ENCODE measurements at places on chromosomes 5 and 9. TPM values are rescaled to one million over a fixed set of nuclear protein-coding genes. Genes with fewer than 3 reads are reported as not detected.

The SLC6A7 gene
- 0.39 TPM for polyA plus RNA-seq

The BARHL1 gene
- not detected for polyA plus RNA-seq

The KCNIP1 gene
- polyA plus RNA-seq, result 0.88 TPM

GRCh38 chr5:73370640-73371583 lies 77.7 kb downstream of the FOXD1 start:
- DNase-seq, result peak; percentile 30

DNA sequence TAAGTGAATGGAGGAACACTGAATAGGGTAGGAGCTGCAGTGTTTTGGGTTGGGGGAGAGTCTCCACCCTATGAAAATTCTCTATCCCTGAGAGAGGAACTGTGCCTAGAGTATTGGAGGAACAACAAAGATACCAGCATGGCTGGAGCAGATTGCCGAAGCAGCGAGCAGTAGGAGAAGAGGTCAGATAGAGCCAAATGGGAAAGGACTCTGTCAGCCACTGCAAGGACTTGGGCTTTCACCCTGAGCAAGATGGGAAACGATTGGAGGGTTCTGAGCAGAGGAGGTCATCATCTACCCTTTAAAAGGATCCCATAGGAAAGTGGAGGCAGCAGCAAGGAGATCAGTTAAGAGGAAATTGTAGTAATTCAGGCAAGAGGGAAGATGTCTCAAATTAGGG lies 4.4 kb upstream of the LYSMD3 start:
- DNase-seq, result no peak

DNA sequence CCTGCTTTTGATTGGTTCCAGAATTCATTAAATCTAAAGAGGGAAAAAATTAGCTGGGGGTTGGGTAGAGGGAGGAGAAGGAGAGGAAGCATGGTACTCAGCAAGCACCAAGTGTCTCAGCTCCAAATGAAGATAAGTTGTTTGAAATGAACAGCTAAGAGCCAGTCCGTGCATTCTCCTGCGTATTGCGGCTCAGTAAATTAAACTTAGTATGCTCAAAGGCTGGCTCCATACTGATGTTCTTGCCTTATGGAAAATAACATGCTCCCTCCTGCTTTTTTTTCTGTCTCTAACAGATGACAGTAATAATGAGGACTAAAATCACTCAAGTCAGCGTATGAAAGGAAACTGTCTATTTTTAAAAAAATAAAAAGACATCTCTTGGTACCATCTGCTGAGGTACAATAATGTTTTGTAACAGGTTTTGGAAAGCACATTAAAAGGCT lies 161.0 kb downstream of the SPATA31D1 start:
- DNase-seq, result no peak

DNA sequence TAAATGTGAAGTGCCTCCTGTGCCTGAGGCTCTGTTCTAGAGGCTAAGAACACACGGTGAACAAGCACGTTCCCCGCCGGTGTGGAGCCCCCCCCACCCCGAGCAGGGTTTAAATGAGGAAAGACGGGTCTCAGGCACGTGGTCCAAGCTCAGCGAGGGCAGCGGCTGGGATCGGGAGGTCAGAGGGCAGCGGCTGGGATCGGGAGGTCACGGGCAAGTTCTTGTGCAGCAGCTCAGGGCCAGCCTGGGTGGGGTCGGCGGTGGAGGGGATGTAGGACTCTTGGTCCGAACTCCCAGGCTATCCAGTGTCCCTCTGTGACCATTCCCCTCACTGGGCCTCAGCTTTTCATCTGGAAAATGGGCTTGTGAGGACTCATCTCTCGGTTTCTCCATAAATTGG lies 2.7 kb upstream of the GBGT1 start:
- no peak for DNase-seq

DNA sequence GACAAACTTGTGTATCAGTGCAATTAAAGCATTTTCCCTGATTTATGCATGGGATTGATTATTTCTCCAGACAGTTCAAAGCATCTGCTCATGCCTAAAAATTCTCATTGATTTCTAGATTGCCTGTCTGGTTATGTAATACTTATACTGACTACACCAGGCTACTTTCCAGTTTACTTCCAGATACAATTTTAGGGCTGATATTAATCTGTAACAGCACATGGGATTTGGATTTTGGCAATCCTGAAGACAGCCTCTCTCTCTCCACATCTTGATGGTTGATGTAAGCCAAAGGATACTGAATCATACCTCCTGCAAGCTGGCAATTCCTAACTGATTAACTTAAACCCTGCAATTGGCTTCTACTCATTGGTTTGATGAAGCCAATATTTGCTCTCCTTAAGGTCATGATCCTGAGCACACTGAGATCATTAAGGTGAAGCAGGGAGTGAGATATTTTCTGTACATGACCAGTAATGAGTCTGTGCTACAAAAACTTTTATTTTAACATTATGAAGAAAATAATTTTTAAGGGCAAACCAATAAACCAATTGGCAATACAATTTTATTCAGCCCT lies 25.7 kb upstream of the FBXL7 start:
- no peak for DNase-seq

GRCh38 chr5:4833104-4833738 lies 306.9 kb upstream of the ADAMTS16 start:
- no peak for DNase-seq
